ENCODE measurements at places on chromosomes 1 and 21.

DNA sequence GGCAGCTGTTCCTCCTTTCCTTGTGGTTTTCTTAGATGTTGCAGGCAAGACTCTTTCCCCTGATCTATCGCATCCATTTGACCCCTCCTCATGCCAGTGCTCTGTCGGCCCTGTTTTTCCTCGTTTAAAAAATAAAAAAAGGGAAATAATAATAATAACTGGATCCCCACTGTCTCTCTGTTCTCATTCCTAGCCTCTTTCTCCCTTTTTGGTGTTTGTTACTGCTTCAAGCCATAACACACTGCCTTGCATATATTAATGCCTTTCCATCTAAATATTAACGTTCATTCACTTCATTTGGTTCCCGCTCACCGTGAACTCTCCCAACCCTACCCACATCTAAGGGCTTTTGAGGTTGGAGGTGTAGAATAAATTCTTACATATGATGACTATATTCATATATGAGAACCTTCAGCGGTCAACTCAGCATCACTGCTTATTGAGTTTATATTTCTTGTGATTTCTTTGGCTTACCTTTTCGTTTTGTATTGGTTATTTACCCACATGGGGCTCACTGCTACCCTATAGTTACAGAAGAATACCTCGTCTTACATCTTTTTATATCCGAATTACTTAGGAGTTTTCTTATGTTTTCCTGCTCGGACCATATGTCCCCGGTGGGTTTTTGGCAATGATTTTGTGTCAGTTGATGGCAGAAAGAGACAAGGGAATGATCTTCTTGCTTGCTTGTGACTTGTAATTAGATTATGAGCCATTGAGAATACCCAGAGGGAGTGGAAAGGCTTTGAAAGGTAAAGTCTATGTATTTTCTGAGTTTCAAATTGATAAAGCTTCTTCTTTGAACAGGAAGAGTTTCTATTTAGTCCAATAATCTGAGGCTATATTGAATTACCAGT lies 805 bp downstream of the ATG4C start:
- DNase-seq = no peak

- DNase-seq = no peak
Measured at GRCh38 chr1:24117722-24118409, 5.9 kb upstream of the MYOM3 start.

DNA sequence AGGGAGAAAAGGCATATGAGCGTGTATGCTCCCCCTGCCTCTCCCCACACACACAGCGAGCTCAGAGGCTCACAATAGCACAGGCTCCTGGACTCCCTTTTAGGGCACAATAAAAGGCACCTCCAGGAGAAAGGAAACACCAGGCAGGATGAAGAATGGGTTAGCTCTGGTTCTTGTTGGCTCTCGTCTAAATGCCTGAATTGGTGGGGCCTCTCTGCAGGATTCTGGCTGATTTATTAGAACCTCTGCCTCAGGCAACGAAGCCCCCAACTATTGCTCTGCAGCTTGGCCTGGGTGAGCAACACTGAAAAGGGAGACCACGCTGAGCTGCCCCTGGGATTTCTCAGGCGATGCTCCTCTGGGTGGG lies 590.9 kb upstream of the PLXNA2 start:
- DNase-seq = no peak

DNA sequence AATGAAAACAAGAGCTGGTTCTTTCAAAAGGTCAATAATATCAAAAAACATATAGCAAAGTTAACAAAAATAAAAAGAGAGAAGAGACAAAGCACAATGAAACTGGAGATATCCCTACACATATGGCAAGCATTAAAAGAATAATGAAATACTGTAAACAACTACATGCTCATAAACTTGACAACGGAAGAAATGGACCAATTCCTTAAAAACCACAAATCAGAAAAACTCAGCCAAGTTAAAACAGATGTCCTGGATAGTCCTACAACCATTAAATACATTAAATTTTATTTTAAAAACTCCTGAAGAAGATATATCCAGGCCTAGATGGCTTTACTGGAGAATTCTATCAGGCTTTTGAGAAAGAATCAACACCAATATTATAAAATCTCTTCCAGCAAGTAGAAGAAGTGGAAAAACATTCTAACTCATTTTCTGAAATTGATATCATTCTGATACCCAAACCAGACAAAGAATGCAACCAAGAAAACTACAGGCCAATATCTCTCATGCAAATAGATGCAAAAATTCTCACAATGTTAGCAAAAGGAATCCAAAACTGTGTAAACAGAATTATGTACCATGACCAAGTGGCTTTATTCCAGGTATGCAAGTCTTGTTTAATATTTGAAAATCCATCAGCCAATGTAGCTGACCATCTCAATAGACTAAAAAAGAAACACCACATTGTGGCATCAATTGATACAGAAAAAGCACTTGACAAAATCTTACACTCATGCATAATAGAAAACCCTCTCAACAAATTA lies 56.1 kb upstream of the LRRC7 start:
- DNase-seq = no peak

GRCh38 chr1:56254130-56254529 lies 325.2 kb downstream of the PLPP3 start:
- no peak for DNase-seq

- no peak for DNase-seq
Measured at GRCh38 chr1:110508028-110508940, 10.7 kb downstream of the KCNA10 start.

- no peak for DNase-seq
Measured at GRCh38 chr1:163365186-163365585, 43.4 kb downstream of the NUF2 start.

DNA sequence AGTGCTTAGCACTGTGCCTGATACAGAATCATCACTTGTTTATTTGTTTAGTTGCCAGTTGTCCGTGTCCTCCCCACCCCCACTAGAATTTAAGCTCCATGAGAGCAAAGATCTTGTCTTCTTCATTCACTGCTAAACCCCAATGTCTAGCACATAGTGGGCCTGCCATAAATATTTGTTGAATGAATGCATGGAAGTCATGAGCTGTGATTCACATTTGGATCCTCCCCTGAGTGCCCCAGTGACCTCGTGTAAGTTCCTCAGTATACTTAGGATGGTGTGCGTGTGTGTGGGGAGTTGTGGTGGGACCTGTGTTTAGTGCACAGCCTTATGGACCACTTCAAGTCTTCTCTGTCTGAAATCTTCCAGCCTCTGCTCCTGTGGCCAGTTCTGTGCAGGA lies 23.1 kb downstream of the IER5 start:
- no peak for DNase-seq

- no peak for DNase-seq
Measured at GRCh38 chr1:153359241-153359640, 1.6 kb downstream of the S100A9 start.

DNA sequence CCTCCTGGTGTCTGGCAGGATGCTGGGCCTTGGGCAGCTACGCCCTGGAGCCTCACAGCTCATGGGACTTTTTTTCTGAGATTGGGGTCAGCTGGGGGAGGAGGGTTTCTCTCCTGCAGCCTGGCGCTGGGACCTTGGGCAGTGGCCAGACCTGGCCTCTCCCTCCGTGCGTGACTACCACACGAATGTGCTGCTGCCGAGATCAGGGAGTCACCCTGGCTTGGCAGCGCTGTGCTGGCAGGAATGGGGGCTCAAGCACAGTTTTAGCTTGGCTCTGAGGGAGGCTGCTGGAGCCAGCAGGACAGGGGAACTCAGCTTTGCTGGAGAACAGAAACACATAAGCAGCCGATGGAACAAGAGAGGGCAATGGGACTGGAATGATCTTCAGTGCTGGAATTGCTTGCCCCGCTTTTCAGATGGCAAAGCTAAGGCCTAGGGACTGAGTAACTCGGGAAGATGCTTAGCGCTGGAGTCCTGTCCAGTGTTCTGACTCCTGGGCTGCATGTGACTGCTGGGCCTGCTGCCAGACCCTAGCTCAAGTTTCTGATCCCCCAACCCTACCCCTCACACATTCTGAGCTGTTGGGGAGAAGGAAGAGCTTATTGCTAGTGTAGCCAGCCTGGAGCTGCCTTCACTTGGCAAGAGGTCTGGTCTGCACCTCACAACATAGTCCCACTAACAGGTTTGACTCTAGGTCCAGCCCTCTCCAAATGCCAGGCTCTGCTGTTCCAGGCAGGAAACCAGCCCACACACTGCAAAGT lies 69.9 kb downstream of the NAV1 start:
- DNase-seq = peak; percentile 16

- no peak for DNase-seq
Measured at GRCh38 chr1:113303267-113303666, 87.0 kb upstream of the MAGI3 start.

DNA sequence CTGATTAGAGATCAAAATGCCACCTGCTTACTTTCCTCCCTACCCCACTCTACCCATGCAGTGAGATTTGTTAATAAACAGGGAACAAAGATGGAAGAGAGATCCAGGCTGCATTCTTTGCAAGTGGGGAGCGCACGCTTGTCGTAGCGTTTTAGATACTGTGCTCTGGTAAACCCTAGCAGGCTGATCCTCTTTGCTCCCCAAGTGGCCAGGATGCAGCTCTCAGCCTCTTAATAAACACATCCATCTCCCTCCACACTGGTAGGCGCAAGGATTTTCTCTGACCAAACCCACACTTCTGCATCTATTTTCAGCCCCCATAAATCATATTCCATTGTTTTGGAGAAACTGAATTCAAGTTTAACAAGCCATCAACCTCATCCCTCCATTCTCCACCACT lies 2.9 kb downstream of the PGBD5 start:
- no peak for DNase-seq

GRCh38 chr1:204350312-204350711 lies 9.4 kb downstream of the PLEKHA6 start:
- DNase-seq = no peak

DNA sequence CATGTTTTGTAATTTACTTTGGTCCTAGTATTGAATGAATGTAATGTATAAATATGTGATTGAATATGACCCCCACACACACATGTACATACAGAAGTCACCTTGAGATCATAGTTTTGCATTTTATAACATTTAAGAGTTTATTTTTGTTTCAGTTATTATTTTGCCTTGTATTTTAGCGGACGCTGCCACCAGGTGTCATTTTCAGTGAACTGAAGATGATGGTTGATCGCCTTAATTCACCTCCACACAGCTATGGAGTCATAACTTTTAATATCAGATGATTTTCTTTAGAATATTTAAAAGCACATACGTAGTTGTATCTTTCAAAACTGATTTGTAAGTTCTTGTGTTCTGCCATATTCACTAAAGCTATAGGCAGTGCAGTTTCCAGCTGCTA lies 130.4 kb downstream of the DYRK1A start:
- no peak for DNase-seq

DNA sequence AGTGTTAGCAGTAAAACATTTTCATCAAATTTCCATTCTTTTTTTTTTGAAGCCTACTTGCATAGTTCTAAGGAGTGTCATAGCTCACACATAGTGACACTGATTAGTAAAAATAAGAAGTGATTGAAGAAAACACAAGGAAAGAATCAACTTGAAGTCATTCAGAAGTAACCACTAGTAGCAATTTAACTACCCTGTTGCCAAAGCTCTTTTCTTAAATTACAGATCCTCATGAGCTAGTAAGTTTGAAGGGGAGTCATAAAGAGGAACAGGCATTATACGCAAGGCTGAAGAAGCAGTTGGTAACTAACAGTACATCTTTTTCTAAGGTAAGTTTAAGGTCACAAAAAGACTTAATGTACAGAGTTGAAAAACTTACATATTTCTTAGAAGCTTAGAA lies 332.2 kb downstream of the CHRM3 start:
- DNase-seq = no peak

All from natural killer cell treated with Interleukin-12 subunit alpha and Interleukin-12 subunit beta and Interleukin-15 and Interleukin-18, amount 100 ng/mL, for 72 hours (primary cell).